ENCODE measurements at places on chromosomes 2 and 18.

GRCh38 chr2:20637147-20637546 is 13.8 kb downstream of the HS1BP3 start:
- H3K27ac ChIP-seq: no peak overlapping the region
- H3K36me3 ChIP-seq: peaks cover 49% of the 10 kb centered on the region
- H3K27me3 ChIP-seq: no peaks in the 10 kb centered on the region
- peaks cover 24% of the 10 kb centered on the region for H3K4me1 ChIP-seq
- ATAC-seq: no peak
- H3K4me3 ChIP-seq: no peak overlapping the region

GRCh38 chr2:43568228-43568627 is 27.6 kb downstream of the THADA start:
- H3K4me1 ChIP-seq: peaks cover 22% of the 10 kb centered on the region
- H3K4me3 ChIP-seq: no peak overlapping the region
- H3K27ac ChIP-seq: no peak overlapping the region

DNA sequence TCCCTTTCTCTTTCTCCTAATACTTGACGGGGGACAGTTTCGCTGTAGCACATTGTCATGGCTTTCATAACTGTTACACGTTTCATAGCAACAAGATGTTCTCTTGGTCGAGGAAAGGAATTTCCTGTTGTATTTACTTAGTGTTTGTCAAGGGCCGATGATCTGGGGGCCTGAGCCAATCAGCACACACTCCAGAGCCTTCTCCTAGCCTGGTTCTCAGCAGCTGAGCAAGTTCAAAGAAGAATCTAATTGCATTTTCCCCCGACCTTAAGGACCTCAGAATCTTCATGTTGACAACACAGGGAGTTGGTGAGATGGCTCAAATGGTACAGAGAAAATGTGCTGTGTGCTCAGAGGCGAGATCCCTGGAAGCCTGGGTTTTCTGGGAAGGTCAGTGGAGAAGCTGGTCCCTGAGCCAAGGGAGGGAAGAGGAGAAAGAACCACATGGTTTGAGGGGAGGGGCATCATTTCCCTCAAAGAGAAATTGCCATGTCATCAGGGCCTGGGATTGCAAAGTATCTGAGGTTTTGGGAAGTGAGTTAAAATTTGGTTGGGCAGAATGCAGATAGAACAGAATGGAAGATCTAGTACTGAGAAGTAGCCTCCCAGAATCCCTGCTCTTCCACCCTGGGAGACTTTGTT is 76.9 kb upstream of the AGAP1 start:
- no peak for ATAC-seq
- H3K4me3 ChIP-seq: no peak overlapping the region
- no peaks in the 10 kb centered on the region for H3K36me3 ChIP-seq
- H3K27ac ChIP-seq: no peak overlapping the region
- no peaks in the 10 kb centered on the region for H3K27me3 ChIP-seq

GRCh38 chr2:152022090-152022489 is 76.8 kb downstream of the CACNB4 start:
- H3K36me3 ChIP-seq: no peaks in the 10 kb centered on the region
- H3K4me1 ChIP-seq: peaks cover 10% of the 10 kb centered on the region
- peaks cover 21% of the 10 kb centered on the region for H3K27me3 ChIP-seq
- ATAC-seq: no peak
- no peak overlapping the region for H3K4me3 ChIP-seq

GRCh38 chr2:223725494-223725893 is 111.9 kb downstream of the AP1S3 start:
- H3K27ac ChIP-seq: no peak overlapping the region
- no peaks in the 10 kb centered on the region for H3K4me1 ChIP-seq
- ATAC-seq: no peak
- no peaks in the 10 kb centered on the region for H3K27me3 ChIP-seq

GRCh38 chr2:108944601-108945331 is 44.3 kb downstream of the EDAR start:
- H3K4me3 ChIP-seq: no peak overlapping the region
- no peak overlapping the region for H3K27ac ChIP-seq
- no peak for ATAC-seq
- H3K27me3 ChIP-seq: peaks cover 2% of the 10 kb centered on the region

DNA sequence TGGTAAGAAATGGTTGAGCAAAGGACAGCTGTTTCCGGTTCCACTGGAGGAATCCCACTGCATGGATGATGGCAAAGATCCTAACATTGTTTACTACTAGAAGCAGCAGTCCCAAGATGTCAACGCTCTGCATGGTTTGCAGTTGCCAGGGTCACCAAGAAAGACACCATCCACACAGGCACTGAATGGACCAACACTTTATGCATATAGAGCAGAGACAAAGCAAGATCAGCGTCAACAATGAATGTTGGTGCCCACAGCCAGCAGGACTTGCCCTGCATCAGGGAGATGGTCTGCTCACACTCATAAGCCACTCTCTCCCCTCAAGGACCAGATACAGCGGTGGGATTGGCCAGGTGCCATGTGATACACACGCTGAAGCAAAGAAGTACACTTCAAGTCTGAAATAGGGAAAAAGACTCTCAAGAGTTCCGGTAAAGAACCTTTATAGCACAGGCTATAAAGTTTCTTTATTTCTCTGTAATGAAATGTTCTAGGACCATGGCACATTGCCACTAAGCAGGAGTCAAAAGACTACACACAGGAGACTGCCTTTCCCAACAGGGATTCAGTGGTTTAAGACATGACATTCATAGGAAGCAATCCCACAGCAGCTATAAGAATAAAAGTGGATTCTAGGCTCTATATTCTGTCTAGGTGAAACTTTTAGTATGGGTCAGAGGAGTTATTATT is 133.2 kb upstream of the EPHA4 start:
- ATAC-seq: no peak
- no peaks in the 10 kb centered on the region for H3K4me1 ChIP-seq
- H3K27ac ChIP-seq: no peak overlapping the region
- H3K27me3 ChIP-seq: no peaks in the 10 kb centered on the region

DNA sequence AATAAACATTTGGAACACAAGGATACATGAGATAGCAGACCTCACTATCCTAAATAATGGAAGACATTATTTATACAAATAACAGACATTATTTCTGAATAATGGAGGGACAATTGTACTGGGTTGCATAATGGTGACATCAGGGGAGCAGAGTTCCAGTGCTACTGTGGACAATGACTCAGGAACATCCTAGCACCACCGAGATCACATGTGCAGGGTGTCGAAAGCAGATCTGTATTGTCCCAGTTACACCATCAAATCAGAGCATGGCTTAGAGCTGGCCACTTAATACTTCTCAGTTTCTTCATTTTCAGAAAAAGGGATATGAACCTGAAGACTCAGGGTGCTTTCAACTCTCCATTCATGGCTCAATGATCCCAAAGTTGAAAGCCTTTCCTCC is 249.1 kb upstream of the RBMS1 start:
- no peaks in the 10 kb centered on the region for H3K27me3 ChIP-seq
- no peaks in the 10 kb centered on the region for H3K4me1 ChIP-seq
- H3K27ac ChIP-seq: no peak overlapping the region
- ATAC-seq: no peak
- H3K36me3 ChIP-seq: no peaks in the 10 kb centered on the region
- no peak overlapping the region for H3K4me3 ChIP-seq

DNA sequence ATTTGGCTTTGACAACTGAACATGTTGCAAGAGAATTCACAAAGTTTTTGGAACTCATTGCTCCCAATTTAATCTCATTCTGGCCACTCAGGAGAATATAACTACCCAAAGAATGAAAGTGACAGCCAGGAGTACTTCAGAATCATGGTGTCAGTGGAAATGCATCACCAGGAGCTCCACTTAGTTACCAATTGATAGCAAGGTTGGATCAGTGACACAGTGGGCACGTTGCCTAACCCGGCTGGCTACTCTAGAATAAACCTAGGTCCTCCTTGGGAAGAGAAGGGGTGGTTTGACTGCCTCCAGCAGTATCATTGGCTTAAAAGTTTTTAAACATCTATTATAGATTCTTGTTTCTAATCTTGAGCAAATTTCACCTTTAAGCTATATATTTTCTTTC is 40.0 kb upstream of the LRP1B start:
- H3K27ac ChIP-seq: no peak overlapping the region
- H3K4me1 ChIP-seq: no peaks in the 10 kb centered on the region
- H3K27me3 ChIP-seq: no peaks in the 10 kb centered on the region
- no peak for ATAC-seq

DNA sequence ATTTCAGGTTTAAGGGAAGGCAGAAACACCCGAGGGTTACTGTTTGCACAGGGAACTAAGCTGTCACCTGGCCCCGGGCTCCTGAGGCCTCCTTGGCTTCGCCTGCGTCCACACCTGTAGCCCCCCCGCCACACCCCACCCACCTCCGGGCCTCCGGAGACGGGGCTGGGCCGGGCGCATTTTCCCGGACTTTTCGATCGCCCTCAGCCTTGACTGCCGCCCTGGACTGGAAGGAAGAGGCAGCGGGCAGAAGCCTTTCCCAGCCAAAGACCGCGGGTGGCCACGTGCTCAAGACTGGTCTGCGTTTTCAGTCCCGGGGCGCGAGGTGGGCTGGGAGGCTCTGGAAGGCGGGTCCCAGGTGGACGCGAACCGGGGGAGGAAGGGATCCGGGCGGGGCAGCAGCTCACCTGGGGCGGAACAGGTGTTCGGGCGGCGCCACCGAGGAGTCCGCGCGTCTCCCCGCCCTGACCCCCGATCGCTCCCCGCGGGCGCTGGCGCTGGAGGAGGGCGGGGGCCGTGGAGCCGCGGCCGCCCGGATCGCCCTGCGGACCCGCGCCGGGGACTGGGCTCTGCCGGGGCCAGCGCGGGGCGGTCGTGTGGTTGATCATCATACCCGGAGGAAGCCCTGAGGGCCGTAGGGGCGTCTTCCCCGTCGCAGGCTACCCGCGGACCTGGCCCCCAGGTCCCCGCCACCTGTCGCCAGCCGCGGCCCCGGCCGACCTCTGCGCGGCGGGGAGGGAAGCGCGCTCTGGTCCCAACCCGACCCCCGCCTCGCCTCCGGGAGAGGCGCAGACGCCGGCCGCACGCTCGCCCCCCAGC is 3.2 kb downstream of the ID2 start:
- peak overlapping the region; percentile 77 for H3K4me3 ChIP-seq
- peak; percentile 1 for ATAC-seq
- peaks cover 68% of the 10 kb centered on the region for H3K27me3 ChIP-seq
- H3K4me1 ChIP-seq: peaks cover 38% of the 10 kb centered on the region
- peak overlapping the region; percentile 67 for H3K27ac ChIP-seq
- peaks cover 24% of the 10 kb centered on the region for H3K36me3 ChIP-seq

GRCh38 chr2:55025627-55026026 is 24.6 kb downstream of the RTN4 start:
- H3K27me3 ChIP-seq: no peaks in the 10 kb centered on the region
- H3K4me1 ChIP-seq: peaks cover 5% of the 10 kb centered on the region
- peak overlapping the region; percentile 5 for H3K4me3 ChIP-seq
- ATAC-seq: no peak

DNA sequence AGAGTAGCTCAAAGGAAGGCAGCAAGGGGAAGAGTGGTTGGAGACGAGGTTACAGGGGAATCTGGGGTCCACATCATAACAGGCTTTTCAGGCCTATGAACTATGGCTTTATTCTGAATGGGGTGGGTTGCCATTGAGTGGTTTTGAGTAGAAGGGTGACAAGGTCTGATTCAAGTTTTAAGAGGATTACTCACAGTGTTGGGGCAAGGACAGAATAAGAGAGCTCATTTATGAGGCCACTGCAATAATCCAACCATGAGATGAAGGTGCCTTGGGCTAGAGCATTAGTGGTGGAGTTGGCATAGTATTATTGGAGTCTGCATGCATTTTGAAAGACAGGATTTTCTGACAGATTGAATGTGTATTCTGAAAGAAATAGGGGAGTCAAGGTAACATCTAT is 315.9 kb downstream of the RNF144A start:
- H3K36me3 ChIP-seq: no peaks in the 10 kb centered on the region
- H3K27me3 ChIP-seq: no peaks in the 10 kb centered on the region
- no peaks in the 10 kb centered on the region for H3K4me1 ChIP-seq
- no peak for ATAC-seq
- no peak overlapping the region for H3K4me3 ChIP-seq

DNA sequence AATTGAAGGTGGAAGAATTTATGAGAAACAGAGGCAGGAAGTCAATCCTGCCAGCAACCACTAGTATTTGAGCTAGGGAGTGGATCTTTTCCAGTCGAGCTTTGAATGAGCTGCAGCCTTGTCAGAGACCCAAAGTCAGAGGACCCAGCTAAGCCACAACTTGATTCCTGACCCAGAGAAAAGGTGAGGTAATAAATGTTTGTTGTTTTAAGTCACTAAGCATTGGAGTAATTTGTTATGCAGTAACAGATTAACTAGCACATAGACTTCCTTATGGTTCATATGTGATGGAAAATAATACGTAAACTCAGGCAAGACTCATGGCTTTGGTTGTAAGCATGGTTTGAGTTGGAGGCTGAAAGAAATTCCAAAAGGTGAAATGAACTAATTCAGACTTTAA is 21.6 kb downstream of the EFEMP1 start:
- H3K27ac ChIP-seq: no peak overlapping the region
- H3K27me3 ChIP-seq: no peaks in the 10 kb centered on the region
- no peaks in the 10 kb centered on the region for H3K36me3 ChIP-seq
- no peak for ATAC-seq
- no peaks in the 10 kb centered on the region for H3K4me1 ChIP-seq

DNA sequence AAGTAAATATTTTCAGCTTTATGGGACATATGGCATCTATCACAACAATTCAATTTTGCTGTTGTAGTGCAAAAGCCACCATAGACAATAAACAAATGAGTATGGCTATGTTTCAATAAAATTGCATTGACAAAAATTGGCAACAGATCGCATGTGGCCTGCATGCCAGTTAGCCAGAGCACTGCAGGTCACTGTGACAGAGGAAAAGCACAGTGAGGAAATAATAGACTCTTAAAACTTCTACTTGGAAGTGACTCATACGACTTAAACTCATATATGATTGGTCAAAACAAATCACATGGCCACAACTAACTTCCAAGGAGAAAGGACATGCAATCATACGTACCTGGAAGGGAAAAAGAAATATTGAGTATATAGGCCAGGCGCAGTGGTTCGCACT is 44.4 kb downstream of the EXOC6B start:
- H3K36me3 ChIP-seq: peaks cover 30% of the 10 kb centered on the region
- H3K4me1 ChIP-seq: peaks cover 5% of the 10 kb centered on the region
- ATAC-seq: no peak
- H3K4me3 ChIP-seq: no peak overlapping the region
- no peak overlapping the region for H3K27ac ChIP-seq

GRCh38 chr18:3117493-3118192 is 102.1 kb downstream of the MYOM1 start:
- no peak for ATAC-seq
- H3K27ac ChIP-seq: no peak overlapping the region
- H3K36me3 ChIP-seq: peaks cover 12% of the 10 kb centered on the region

- H3K27ac ChIP-seq: no peak overlapping the region
- H3K4me3 ChIP-seq: no peak overlapping the region
- H3K4me1 ChIP-seq: no peaks in the 10 kb centered on the region
- no peak for ATAC-seq
Observed at GRCh38 chr2:23118894-23119293, 266.1 kb upstream of the KLHL29 start.

GRCh38 chr2:55901322-55901721 is 22.3 kb downstream of the EFEMP1 start:
- no peak overlapping the region for H3K27ac ChIP-seq
- H3K36me3 ChIP-seq: no peaks in the 10 kb centered on the region
- H3K4me1 ChIP-seq: no peaks in the 10 kb centered on the region
- no peak for ATAC-seq
